ENCODE measurements at places on chromosomes 6 and 20. TPM values are rescaled to one million over a fixed set of nuclear protein-coding genes. Genes with fewer than 3 reads are reported as not detected.
A peak's percentile ranks its signal among the peaks of the same experiment; 100 is the strongest.

Gene TNNC2
- total RNA-seq: 0.52 TPM

Gene PSORS1C2
- total RNA-seq: not detected

- peak overlapping the region; percentile 18 for H3K4me3 ChIP-seq
- no peak for DNase-seq
- H3K27ac ChIP-seq: peak overlapping the region; percentile 90
- H3K36me3 ChIP-seq: peaks cover 2% of the 10 kb centered on the region
These were observed 75.2 kb upstream of the MYL9 start for GRCh38 chr20:36466089-36466488.

- H3K4me1 ChIP-seq: peaks cover 28% of the 10 kb centered on the region
- H3K27ac ChIP-seq: no peak overlapping the region
- no peak for DNase-seq
- H3K27me3 ChIP-seq: no peaks in the 10 kb centered on the region
- H3K4me3 ChIP-seq: no peak overlapping the region
These were observed 294.2 kb downstream of the FOXC1 start for GRCh38 chr6:1903780-1904465.

GRCh38 chr6:15449011-15449410 lies 203.1 kb downstream of the JARID2 start:
- no peak overlapping the region for H3K4me3 ChIP-seq
- no peaks in the 10 kb centered on the region for H3K27me3 ChIP-seq
- H3K36me3 ChIP-seq: peaks cover 2% of the 10 kb centered on the region
- H3K4me1 ChIP-seq: peaks cover 3% of the 10 kb centered on the region
- H3K27ac ChIP-seq: no peak overlapping the region

- peak overlapping the region; percentile 88 for H3K27ac ChIP-seq
- peaks cover 5% of the 10 kb centered on the region for H3K36me3 ChIP-seq
- no peak for DNase-seq
- no peak overlapping the region for H3K4me3 ChIP-seq
These were observed 99.8 kb downstream of the SMOC2 start for GRCh38 chr6:168540713-168541291.
